ENCODE measurements at places on chromosomes 13 and 19.

DNA sequence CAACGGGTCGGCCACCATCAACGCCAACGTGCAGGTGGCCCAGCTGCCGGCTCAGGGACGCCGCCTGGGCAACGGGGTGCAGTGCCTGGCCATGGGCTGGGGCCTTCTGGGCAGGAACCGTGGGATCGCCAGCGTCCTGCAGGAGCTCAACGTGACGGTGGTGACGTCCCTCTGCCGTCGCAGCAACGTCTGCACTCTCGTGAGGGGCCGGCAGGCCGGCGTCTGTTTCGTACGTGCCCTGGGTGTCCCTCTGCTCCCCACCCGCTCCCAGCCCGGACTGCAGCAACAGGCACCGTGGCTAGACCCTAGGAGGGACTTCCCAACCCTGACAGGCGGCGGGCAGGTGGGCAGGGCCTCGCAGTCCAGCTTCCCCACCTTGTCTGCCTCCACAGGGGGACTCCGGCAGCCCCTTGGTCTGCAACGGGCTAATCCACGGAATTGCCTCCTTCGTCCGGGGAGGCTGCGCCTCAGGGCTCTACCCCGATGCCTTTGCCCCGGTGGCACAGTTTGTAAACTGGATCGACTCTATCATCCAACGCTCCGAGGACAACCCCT, 3.5 kb downstream of the ELANE start:
- peaks cover 38% of the 10 kb centered on the region for H3K4me1 ChIP-seq
- no peak overlapping the region for H3K27ac ChIP-seq
- H3K36me3 ChIP-seq: no peaks in the 10 kb centered on the region
- H3K27me3 ChIP-seq: peaks cover 83% of the 10 kb centered on the region
- no peak for DNase-seq
- no peak overlapping the region for H3K4me3 ChIP-seq

DNA sequence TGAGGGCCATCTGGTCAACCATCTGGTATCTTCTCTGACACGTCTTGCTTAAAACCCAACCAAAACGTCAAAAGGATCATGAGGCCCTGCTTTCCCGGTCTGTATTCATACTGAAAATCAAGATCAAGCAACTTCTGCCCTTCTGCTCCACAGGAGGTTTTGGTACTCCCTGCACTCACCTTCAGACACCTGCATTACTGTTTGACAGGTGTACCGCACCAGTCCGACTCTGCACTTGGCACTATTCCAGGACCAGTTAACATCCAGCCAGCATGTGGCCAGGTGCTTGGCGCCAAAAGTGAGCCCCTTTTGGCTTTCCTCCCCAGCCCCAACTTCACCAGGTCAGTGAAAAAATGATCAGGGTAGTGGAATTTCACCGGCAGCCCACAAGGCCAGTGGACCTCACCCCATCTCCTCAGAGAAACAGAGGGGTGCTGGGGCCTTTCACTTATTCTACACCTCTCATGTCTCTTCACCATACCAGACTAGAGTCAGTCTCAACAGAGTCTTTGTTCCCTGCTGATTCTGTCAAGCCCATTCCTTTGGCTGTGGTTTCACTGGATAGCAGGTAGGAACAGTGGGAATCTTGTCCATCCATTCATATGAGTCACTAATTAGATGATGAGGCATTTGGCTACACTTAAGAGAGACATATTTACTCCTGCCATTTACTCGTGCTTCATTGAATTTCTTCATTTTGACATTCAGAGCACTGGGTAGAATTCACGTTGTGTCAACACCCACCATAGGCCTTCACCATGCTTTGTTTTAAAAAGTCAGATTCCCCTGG, 85.3 kb downstream of the ZNF726 start:
- H3K4me3 ChIP-seq: no peak overlapping the region
- no peaks in the 10 kb centered on the region for H3K36me3 ChIP-seq
- no peaks in the 10 kb centered on the region for H3K4me1 ChIP-seq
- H3K27me3 ChIP-seq: no peaks in the 10 kb centered on the region

DNA sequence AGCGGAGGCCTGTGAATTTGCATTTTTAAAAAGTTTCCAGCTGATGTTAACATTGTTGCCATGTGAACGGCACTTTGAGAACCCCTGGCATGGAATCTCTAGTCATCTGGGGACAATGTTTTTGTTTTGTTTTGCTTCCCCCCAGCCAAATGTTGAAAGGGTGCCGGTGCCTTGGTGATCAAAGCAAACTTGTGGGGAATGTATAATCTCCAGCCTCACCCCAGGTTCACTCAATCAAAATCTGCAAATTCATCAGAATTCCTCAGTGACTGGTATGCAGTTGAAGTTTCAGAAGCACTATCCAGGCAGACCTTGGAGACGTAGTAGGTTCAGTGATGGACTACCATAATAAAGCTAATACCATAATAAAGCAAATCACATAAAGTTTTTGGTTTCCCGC, 428.7 kb downstream of the MYO16 start:
- no peaks in the 10 kb centered on the region for H3K36me3 ChIP-seq
- H3K27ac ChIP-seq: no peak overlapping the region
- no peaks in the 10 kb centered on the region for H3K27me3 ChIP-seq
- H3K4me3 ChIP-seq: no peak overlapping the region
- H3K4me1 ChIP-seq: no peaks in the 10 kb centered on the region

DNA sequence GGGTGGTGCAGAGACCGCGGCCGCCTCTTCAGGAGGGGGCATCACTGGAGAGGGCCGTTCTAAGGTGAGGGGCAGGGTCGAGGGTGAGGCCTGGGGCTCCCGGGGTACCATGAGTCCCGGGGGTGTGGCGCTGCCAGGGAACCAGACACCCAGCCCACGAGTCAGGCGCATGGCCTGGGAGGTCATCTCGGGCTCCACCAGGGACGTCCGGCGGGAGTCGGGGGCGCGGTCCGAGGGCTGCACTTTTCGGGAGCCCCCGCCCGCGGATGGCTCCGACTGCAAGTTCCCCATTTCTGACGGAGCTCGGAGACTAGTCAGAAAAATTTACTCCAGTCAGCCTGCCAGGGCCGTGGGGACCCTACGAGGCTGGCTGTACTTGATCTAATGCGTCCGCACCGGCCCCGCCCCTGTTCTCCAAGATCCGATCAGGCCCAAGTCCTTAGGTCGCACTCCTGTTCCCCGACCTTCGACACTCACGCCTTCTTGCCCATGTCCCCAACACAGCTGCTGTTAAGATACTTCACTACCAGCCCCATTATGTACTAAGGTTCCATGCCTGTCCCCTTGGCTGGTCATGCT, 774 bp downstream of the GGN start:
- peaks cover 5% of the 10 kb centered on the region for H3K27me3 ChIP-seq
- no peak for DNase-seq
- peaks cover 38% of the 10 kb centered on the region for H3K4me1 ChIP-seq

DNA sequence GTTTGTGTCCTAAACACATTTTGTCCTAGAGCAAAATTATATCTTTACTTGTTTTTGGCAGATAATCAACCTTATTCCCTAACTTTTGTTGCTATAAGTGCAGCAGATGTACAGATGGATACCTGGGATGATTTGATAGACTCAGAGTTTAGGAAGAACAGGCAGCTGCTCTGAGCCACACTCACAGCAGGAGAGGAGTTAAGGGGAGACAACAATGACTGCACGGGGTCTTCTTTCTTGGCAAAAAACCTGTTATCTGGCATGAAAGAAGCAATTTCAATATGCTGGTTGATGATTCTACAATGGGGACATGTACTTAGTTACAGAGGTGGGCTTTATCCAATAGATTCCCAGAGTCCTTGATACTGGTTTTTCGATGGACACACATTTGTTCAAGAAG, 258.9 kb upstream of the PCDH9 start:
- no peaks in the 10 kb centered on the region for H3K4me1 ChIP-seq
- no peaks in the 10 kb centered on the region for H3K36me3 ChIP-seq
- no peaks in the 10 kb centered on the region for H3K27me3 ChIP-seq
- no peak for DNase-seq
- H3K27ac ChIP-seq: no peak overlapping the region

DNA sequence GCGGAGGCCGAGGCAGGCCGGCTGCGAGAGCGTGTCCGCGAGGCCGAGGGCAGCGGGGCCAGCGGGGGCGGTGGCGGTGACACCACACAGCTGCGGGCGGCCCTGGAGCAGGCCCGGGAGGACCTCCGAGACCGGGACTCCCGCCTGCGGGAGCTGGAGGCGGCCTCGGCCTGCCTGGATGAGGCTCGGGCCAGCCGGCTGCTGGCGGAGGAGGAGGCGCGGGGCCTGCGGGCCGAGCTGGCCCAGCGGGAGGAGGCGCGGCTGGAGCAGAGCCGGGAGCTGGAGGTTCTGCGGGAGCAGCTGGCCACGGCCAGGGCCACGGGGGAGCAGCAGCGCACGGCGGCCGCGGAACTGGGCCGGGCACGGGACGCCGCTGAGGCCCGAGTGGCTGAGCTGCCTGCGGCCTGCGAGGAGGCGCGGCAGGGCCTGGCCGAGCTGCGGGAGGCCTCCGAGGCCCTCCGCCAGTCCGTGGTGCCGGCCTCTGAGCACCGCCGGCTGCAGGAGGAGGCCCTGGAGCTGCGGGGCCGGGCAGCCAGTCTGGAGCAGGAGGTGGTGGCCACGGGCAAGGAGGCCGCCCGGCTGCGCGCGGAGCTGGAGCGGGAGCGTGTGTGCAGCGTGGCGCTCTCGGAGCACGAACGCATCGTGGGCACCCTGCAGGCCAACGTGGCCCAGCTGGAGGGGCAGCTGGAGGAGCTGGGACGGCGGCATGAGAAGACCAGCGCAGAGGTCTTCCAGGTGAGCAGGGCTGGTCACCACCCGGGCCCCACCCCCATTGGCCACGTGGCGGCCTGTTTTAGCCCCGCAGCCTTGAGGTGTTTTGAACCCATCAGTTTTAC, 11.7 kb upstream of the EBI3 start:
- no peaks in the 10 kb centered on the region for H3K27me3 ChIP-seq
- H3K36me3 ChIP-seq: no peaks in the 10 kb centered on the region
- no peak overlapping the region for H3K27ac ChIP-seq
- no peaks in the 10 kb centered on the region for H3K4me1 ChIP-seq

DNA sequence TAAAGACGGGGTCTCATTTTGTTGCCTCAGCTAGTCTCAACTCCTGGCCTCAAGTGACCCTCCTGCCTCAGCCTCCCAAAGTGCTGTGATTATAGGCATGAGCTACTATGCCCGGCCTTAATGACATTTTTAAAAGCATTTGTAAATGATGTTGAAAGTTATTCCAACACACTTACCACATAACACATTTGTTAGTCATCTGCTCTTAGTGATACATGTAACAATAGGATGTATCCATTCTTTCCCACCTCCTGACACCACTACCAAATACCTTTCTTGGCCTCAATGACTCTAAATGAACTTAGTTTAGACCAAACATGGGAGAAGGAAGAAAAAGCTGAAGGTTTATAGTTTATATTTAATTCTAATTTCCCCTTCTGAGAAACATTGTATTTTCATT, 59.8 kb upstream of the MEDAG start:
- no peak for DNase-seq
- no peaks in the 10 kb centered on the region for H3K4me1 ChIP-seq
- no peaks in the 10 kb centered on the region for H3K36me3 ChIP-seq
- no peaks in the 10 kb centered on the region for H3K27me3 ChIP-seq

GRCh38 chr13:110817143-110817542, 97.7 kb downstream of the ANKRD10 start:
- no peak overlapping the region for H3K27ac ChIP-seq
- peaks cover 11% of the 10 kb centered on the region for H3K27me3 ChIP-seq
- no peak overlapping the region for H3K4me3 ChIP-seq
- peaks cover 13% of the 10 kb centered on the region for H3K4me1 ChIP-seq

GRCh38 chr13:55652657-55653056, 1488.1 kb upstream of the PRR20A start:
- no peaks in the 10 kb centered on the region for H3K4me1 ChIP-seq
- H3K36me3 ChIP-seq: no peaks in the 10 kb centered on the region
- no peak overlapping the region for H3K27ac ChIP-seq

DNA sequence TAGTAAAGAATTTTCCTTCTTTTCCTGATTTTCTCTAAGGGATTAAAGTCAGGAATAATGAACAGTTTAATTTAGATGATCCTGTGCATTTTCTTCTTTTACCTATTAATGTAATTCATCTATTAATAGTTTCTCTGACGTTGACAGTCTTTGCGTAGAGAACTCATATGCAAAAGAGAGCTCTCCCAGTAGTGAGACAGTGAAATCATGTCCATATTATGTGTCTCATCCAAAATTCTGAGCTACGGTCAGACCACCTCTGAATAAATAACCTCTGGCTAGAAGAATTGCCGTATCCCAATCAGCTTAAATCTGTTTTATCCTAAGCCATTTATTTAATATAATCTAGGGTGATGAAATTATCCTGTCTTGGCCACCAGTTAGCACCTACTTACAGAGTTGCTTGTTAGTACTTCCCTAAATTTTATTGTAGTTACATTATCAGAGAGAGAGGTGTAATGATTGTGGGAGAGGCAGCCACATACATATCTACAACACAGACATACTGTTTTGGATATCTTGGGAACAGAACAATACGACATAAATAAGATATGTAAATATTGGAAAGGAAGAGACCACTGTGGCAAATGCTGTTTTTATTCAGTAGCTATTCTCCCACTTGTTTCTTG, 30.7 kb downstream of the PDS5B start:
- H3K27ac ChIP-seq: no peak overlapping the region
- H3K4me3 ChIP-seq: no peak overlapping the region
- H3K27me3 ChIP-seq: no peaks in the 10 kb centered on the region

DNA sequence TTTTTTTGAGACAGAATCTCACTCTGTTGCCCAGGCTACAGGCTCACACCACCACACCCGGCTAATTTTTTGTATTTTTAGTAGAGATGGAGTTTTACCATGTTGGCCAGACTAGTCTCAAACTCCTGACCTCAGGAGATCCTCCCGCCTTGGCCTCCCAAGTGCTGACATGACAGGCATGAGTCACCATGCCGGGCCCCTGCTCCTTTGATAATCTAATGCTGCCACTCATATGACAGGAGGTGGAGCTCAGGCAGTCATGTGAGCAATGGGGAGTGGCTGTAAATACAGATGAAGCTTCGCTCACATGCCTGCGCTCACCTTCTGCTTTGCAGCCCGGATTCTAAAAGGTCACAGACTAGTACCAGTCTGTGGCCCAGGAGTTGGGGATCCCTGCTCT, 25.1 kb downstream of the ARHGEF18 start:
- H3K27me3 ChIP-seq: no peaks in the 10 kb centered on the region
- H3K36me3 ChIP-seq: peaks cover 39% of the 10 kb centered on the region
- no peak overlapping the region for H3K4me3 ChIP-seq
- no peaks in the 10 kb centered on the region for H3K4me1 ChIP-seq

- H3K36me3 ChIP-seq: peaks cover 10% of the 10 kb centered on the region
- H3K4me3 ChIP-seq: peak overlapping the region; percentile 84
- H3K27me3 ChIP-seq: no peaks in the 10 kb centered on the region
- H3K4me1 ChIP-seq: peaks cover 44% of the 10 kb centered on the region
- no peak for DNase-seq
Observed at GRCh38 chr19:49084206-49085019, 838 bp upstream of the SNRNP70 start.

GRCh38 chr13:41995946-41996345, 35.0 kb upstream of the VWA8 start:
- no peak for DNase-seq
- H3K27ac ChIP-seq: no peak overlapping the region
- no peak overlapping the region for H3K4me3 ChIP-seq

DNA sequence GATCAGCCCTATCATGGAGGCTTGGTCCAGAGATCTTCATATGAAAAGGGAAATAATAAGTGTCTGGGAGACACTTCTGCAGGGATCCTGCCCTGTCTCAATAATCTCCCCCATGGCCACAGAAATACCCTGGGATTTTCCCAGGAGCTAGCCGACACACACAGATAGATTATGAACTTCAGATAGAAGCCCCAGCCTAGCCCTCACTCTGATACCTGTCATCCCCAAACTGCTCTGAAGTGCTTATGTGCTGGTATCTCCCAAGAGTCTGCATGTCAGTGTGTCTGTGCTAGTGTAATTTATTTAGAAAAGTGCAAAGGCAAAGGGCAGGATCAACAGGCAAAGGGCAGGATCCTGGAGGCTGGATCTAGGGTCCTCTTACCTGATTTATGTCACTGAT, 38.7 kb upstream of the ZNF766 start:
- no peak for DNase-seq
- no peak overlapping the region for H3K27ac ChIP-seq
- H3K36me3 ChIP-seq: peaks cover 21% of the 10 kb centered on the region
- no peaks in the 10 kb centered on the region for H3K27me3 ChIP-seq
